IMR-90 (cell line): ENCODE measurements at places on chromosomes 4 and X.

DNA sequence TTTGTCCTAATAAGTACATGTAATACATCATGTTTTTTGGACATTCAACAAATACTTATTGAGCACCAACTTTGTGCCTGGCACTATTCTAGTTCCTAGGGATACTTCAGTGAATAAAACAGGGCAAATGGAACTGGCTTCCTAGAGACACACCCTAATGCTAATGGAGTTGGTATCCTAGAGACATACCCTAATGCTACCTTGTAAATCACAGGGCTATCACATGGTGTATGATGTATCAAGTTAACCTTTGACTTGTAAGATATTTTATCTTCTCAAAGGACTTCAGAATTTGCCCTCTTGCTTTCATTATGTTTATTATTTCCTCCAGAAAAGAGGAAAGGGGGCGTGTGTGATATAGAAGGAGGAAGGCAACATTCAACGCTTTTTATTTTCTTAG, 10.1 kb downstream of the GK start:
- no peak overlapping the region for H3K4me3 ChIP-seq
- H3K27me3 ChIP-seq, result no peaks in the 10 kb centered on the region
- peaks cover 6% of the 10 kb centered on the region for H3K4me1 ChIP-seq
- DNase-seq, result no peak
- H3K36me3 ChIP-seq, result peaks cover 6% of the 10 kb centered on the region

- H3K4me1 ChIP-seq, result 0 out of 2 replicates have a peak, but pooled peaks cover 2% of the 10 kb centered on the region
- peaks cover 4% of the 10 kb centered on the region for H3K36me3 ChIP-seq
- peak overlapping the region; percentile 81 for H3K27ac ChIP-seq
- peak overlapping the region; percentile 78 for H3K4me3 ChIP-seq
- peak; percentile 66 for DNase-seq
Measured at GRCh38 chrX:48897157-48897624, 377 bp downstream of the TIMM17B start.

GRCh38 chr4:2340272-2341061, 78.0 kb downstream of the ZFYVE28 start:
- H3K27ac ChIP-seq, result no peak overlapping the region
- H3K4me1 ChIP-seq, result no peaks in the 10 kb centered on the region
- H3K4me3 ChIP-seq, result no peak overlapping the region
- DNase-seq, result no peak
- H3K36me3 ChIP-seq, result no peaks in the 10 kb centered on the region
- peaks cover 24% of the 10 kb centered on the region for H3K27me3 ChIP-seq

GRCh38 chr4:158193171-158193749, 17.0 kb upstream of the TMEM144 start:
- H3K4me1 ChIP-seq, result no peaks in the 10 kb centered on the region
- no peaks in the 10 kb centered on the region for H3K36me3 ChIP-seq
- DNase-seq, result peak; percentile 31
- no peak overlapping the region for H3K4me3 ChIP-seq
- H3K27me3 ChIP-seq, result peaks cover 7% of the 10 kb centered on the region; the same call in 1 of the 2 replicates

GRCh38 chrX:46278572-46278971, 266.6 kb downstream of the ZNF674 start:
- no peaks in the 10 kb centered on the region for H3K27me3 ChIP-seq
- no peaks in the 10 kb centered on the region for H3K4me1 ChIP-seq
- no peak overlapping the region for H3K4me3 ChIP-seq
- no peak overlapping the region for H3K27ac ChIP-seq

DNA sequence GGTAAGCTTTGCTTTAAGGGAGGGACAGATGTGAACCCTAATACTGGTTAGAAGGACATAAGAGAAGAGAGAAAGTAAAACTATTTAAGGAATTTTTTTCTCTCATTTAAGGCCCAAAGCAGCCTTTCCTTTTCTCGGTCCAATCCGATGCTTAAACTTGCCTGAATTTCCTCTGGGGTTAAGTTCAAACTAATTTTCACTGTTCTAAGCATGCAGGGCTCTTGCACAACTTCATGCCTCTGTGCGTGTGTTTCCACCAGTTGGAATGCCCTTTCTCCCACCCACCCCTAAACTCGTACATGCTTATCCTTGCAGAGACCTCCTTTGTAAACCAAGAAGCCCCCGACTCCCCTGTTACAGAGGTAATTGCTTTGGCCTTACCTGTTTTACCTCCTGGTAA, 204.7 kb downstream of the CBR4 start:
- no peak overlapping the region for H3K27ac ChIP-seq
- H3K36me3 ChIP-seq, result no peaks in the 10 kb centered on the region
- no peak overlapping the region for H3K4me3 ChIP-seq
- no peak for DNase-seq
- peaks cover 6% of the 10 kb centered on the region for H3K4me1 ChIP-seq

- peaks cover 1% of the 10 kb centered on the region for H3K27me3 ChIP-seq
- H3K4me3 ChIP-seq, result no peak overlapping the region
- H3K36me3 ChIP-seq, result no peaks in the 10 kb centered on the region
- no peaks in the 10 kb centered on the region for H3K4me1 ChIP-seq
Measured at GRCh38 chr4:38386005-38386551, 277.9 kb upstream of the KLF3 start.

DNA sequence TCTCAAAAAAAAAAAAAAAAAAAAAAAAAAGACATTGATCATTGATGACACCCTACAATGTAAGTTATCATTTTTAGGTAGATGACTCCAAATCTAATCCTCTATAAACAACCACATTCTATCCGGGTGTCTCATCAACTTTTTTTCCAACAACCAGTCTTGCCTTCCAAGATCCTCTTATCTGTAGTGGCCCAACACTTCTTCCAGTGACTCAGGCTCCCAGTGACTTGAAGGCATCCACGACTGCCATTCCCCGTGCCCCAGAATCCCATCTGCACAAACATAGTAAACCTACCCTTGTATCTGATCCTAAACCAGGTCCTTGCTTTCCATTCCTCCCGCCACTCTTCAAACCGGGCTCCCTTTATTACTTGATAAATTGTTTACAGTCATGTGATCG, 15.6 kb upstream of the TSPAN5 start:
- peak; percentile 54 for DNase-seq
- no peaks in the 10 kb centered on the region for H3K27me3 ChIP-seq
- 0 out of 2 replicates have a peak, but pooled peaks cover 3% of the 10 kb centered on the region for H3K4me1 ChIP-seq
- no peaks in the 10 kb centered on the region for H3K36me3 ChIP-seq
- H3K4me3 ChIP-seq, result no peak overlapping the region
- H3K27ac ChIP-seq, result no peak overlapping the region

DNA sequence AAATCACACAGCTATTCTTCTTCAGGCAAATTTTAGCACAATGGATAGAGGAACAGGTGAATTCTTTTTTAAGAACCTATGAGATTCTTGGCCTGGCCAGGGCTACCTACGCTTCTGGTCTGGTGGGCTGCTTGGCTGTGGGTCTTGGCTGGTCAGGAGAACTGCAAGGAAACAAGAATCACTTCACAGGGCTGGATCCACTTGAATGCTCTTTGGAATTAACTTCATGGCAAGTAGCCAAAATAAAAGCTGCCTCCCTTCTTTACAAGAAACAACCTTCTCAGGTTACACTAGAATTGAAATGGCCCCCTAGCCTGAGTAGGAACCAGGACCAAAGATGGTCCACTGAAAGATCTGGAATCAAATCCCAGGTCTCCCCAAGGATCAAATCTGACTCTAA, 519.1 kb downstream of the IQCM start:
- no peaks in the 10 kb centered on the region for H3K4me1 ChIP-seq
- H3K4me3 ChIP-seq, result no peak overlapping the region
- no peaks in the 10 kb centered on the region for H3K27me3 ChIP-seq

DNA sequence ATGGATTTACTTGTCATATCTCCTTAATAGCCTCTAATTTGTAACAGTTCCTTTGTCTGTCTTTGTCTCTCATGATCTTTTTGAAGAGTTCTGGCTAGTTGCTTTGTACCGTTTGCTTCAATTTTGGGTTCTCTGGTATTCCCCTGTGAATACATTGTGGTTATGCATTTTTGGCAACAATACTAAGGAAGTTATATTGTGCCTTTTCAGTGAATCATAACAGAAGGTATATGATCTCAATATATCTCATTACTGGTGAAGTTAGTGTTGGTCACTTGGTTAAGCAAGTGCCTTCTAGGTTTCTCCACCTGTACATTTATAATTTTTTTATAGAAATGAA, 48.6 kb downstream of the DCLK2 start:
- H3K36me3 ChIP-seq, result no peaks in the 10 kb centered on the region
- peak; percentile 75 for DNase-seq
- H3K27ac ChIP-seq, result no peak overlapping the region
- H3K4me1 ChIP-seq, result peaks cover 9% of the 10 kb centered on the region
- no peaks in the 10 kb centered on the region for H3K27me3 ChIP-seq
- no peak overlapping the region for H3K4me3 ChIP-seq

- no peaks in the 10 kb centered on the region for H3K4me1 ChIP-seq
- H3K27me3 ChIP-seq, result no peaks in the 10 kb centered on the region
Measured at GRCh38 chrX:118904218-118904617, 70.2 kb upstream of the LONRF3 start.

DNA sequence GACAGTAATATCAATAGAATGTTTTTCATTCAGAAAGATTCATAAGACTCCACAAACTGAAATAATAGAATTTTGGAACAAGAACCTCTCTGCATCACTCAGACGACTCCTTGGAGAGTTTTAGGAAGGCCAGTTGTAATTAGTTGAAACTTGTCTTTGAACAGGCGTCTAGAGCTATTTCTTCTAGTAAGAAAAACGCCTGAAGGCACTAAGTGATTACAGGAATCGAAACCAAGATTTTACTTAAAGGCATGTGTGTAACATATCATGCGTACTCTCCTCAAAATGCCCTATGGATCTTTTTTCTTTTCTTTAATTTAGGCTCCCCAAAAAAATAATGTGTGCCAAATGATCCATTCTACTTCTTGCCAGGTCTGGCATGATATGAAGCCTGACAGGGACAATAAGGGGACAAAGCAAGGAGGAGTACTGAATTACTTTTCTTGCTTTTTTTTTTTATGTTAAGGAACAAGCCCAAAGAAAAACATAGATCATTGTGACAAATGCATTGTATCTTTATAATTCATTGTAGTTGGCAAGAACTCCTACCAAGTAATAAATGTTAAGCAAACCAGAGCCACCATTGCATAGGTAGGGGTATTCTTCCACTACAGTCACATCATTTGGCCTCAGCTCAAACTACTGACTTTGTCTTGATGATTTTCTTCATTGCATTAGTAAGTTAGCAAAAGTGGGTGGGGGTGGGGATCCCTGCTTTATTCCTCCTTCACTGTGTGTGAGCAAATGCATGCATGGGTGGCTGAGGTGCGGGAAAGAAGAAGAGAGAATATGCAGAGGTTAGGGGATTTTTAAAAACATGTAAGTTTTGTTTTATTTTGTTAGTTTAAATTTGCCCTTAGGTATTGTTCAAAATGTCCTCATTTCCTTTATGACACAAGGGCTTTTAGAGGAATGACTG, 79.9 kb upstream of the ATOH1 start:
- no peaks in the 10 kb centered on the region for H3K4me1 ChIP-seq
- H3K36me3 ChIP-seq, result no peaks in the 10 kb centered on the region
- no peak for DNase-seq
- no peak overlapping the region for H3K27ac ChIP-seq
